ENCODE measurements at places on chromosomes 16 and 17.

- no peak for DNase-seq
Observed at GRCh38 chr16:3950343-3951193, 70.1 kb upstream of the CREBBP start.

DNA sequence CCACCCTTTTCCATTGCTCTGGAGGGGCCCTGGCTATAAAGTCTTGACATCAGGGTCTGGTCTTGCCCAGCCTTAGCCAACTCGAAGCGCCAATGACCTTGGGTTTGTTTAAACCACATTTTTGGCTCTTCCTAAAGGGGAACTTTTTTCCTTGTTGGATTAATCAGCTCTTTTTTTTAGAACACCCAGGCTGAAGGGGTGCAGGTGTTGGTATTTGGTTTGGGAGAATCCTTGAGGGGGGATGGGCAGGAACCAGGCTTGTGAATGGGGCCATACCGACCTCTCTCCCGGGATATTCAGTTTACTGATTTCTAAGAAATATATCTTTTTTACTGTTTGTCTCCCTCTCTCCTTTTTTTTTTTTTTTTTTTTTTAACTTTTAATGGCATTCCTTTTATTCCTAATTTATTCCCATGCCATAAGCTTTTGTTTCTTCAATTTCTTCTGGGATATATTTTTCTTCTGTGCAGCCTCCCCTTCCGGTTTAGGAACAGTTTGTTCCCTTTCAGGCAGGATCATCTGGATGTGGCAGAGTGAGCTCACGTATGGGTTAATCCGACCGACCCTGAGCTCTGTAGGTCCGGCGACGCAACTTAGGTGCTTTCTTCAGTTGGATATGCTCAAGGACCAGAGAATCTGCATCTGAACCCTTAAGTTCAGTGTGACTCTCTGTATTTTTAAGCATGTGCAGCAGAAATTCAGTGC lies 129.5 kb downstream of the ABCC6 start:
- no peak for DNase-seq

DNA sequence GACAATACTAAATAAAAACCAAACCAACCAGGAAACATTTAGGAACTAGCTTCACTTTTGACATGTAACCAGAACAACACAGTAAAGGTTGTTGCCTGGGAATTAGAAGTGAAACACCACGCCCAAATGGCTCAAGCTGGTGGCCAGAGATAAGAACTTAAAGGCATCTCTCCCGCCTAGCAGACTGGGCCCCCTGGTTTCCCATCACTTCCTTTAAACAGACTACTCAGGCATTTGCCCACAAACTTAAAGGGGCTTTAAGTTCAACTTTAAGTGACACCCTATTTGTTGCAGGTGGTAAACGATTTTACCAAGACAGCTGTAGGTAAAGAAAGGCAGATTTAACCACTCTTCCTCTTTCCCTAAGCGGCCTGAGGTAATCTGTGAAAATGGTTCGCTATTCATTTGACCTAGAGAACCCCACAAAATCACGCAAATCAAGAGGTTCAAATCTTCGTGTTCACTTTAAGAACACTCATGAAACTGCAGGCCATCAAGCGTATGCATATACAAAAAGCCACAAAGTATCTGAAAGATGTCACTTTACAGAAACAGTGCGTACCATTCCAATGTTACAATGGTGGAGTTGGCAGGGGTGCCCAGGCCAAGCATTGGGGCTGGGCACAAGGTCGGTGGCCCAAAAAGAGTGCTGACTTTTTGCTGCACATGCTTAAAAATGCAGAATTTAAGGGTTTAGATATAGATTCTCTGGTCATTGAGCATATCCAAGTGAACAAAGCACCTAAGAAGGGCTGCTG lies 40.8 kb upstream of the BPTF start:
- DNase-seq: no peak

DNA sequence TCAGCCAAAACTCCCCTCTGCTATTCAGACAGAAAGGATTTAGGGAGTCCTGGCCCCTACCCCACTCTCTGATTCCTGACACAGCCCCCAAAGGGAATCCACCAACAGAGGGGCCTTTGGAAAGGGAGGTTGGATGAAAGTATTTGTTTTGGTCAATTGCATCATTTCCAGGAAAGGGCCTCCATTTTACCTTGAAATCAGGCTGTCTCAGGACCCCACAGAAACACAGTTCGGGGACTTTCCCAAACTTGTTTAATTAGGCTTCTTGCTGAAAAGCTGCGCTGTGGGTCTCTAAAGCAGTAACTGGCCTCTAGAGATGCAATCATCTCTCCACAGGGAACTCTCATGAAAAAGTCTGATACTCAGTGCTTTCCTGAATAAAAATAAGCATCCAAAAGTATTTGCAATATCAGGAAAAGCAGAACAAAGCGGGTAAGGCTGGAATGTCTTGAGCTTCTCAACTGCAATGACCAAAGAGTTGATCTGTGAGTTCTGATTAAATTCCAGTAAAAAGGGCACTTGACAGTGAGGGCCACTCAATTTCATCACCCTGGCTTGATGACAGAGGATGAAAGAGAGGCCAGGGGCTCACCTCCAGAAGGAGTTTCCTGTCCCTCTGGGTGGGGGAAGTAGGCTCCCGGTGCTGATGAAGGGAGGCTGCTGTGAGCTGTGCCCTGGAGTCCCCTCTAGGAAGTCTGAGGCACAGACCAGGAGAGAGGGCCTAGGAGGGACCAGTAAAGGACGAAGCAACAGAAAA lies 36.3 kb downstream of the LYRM9 start:
- DNase-seq: no peak

GRCh38 chr17:60300011-60300410 lies 91.9 kb downstream of the USP32 start:
- no peak for DNase-seq

DNA sequence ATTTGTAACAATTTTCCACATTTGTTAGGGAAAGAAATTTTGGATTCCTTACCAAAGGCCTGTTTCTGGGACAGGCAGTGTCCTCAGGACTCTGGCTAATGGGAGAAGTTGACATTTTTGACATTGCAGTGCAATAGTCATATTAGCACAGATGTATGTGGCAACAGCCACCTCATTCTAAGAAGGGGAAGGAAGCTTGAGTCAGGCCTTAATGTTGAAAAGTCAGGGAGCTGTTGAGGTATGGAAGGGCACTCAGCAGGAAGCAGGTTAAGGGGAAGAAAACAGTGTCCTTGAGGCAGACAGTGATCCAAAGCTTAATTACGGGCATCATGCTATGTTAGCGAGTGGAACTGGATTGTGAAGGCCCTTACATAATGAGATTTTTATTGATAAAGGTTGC lies 20.9 kb downstream of the AKTIP start:
- no peak for DNase-seq

DNA sequence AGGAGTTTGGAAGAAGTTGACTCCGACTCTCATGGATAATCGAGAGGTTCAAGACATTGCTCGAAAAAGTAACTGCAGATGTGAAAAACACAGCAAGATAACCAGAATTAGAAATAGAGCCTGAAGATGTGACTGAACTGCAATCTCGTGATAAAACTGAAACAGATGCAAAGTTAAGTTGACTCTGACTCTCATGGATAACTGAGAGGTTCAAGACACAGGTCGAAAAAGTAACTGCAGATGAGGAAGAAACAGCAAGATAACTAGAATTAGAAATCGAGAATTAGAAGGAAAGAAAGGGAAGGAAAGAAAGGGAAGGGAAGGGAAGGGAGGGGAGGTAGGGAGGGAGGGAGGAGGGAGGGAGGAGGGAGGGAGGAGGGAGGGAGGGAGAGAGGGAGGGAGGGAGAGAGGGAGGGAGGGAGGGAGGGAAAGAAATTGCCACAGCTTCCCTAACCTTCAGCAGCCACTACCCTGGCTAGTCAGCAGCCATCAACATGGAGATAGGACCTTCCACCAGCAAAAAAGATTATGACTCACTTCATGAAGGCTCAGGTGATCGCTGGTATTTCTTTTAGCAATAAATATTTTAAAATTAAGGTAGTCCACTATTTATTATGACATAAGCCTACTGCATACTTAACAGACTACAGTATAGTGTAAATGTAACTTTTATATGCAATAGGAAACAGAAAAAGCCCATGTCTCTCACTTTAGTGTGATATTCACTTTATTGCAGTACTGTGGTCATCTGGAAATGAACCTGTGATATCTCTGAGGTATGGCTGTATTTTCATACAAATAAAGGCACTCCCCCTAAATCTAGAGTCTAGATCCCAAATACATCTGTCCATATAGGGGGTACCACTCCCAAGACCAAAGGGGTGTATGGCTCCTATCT lies 68.3 kb downstream of the KANSL1 start:
- DNase-seq: no peak

GRCh38 chr17:10729334-10730193 lies at the start of gene TMEM220:
Gene TMEM220 (minus strand): TSS chr17:10730023. CDS start chr17:10729851, 172 bp downstream.
- peak; percentile 46 for DNase-seq

DNA sequence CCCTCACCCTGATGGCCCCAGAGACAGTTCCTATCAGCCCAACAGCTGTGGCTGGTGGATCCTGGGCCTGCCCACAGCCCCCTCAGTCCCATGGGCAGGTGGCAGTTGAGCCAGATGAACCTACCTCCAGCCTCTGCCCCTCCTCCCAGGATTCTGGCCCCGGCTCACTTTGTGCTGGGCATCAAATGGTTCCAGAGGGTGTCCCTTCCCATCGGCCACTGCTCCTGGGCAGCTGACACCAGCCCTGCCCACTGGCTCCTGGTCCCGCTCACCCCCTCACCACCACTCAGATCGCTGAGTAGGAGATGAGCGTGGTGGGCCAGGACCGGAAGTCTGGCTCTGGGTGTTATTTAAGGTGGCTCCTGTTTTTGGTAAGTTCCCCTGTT lies 2.0 kb downstream of the TTYH2 start:
- no peak for DNase-seq

DNA sequence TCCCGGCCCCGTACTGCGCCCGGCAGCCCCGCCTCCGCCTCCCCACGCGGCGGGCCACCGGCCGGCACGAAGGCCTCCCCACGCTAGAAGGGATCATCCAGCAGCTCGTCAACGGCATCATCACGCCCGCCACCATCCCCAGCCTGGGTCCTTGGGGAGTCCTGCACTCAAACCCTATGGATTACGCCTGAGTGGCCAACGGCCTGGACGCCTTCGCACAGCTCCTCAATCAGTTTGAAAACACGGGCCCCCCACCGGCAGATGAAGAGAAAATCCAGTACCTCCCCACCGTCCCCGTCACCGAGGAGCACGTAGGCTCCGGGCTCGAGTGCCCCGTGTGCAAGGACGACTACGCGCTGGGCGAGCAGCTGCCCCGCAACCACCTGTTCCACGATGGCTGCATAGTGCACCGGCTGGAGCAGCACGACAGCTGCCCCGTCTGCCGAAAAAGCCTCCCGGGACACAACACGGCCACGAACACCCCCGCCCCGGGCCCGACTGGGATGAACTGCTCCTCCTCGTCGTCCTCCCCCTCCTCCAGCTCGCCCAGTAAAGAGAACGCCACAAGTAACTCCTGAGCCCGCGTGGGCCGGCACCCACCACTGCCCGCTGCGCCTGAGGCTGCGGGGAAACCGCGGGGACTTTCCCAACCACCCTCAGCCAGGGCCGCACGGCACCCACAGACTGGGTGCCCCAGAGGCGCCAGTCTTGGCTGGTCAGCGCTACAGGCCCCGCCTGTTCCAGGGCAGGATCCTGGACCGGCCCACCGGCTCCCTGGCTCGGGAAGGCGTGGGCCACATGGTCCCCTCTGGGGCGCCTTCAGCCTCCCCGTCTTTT lies 39.0 kb upstream of the AKAP1 start:
- DNase-seq: no peak

- DNase-seq: no peak
Observed at GRCh38 chr17:16085066-16085699, 85.6 kb downstream of the TTC19 start.

- DNase-seq: no peak
Observed at GRCh38 chr16:57643910-57644309, 15.5 kb downstream of the ADGRG1 start.

GRCh38 chr17:30824002-30824355 lies 513 bp downstream of the CRLF3 start:
- no peak for DNase-seq

GRCh38 chr16:79912592-79913310 lies 312.2 kb upstream of the MAF start:
- no peak for DNase-seq

- DNase-seq: peak; percentile 58
Observed at GRCh38 chr17:50608700-50609379, 25.8 kb upstream of the ABCC3 start.

DNA sequence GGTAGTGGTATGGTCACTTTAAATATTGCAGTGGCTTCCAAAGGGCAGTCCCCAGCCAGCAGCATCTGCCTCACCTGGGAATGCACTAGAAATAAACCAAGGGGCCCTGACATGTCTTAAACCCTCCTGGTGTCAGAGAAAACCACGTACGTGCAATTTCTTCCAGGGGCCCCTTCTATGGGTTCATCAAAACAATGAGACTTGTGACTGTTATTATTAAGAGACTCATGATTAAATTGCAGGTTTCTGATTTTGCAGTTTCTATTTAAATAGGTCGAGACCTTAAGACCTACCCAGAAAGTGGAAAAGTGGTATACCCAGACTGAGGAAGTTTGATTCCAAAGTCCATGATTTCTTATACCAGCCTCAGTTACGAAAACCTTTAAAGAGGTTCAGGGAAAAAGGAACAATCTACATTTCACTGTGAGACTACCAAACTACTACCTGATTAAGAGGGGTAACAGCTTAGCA lies 746 bp upstream of the POLG2 start:
- DNase-seq: peak; percentile 66

DNA sequence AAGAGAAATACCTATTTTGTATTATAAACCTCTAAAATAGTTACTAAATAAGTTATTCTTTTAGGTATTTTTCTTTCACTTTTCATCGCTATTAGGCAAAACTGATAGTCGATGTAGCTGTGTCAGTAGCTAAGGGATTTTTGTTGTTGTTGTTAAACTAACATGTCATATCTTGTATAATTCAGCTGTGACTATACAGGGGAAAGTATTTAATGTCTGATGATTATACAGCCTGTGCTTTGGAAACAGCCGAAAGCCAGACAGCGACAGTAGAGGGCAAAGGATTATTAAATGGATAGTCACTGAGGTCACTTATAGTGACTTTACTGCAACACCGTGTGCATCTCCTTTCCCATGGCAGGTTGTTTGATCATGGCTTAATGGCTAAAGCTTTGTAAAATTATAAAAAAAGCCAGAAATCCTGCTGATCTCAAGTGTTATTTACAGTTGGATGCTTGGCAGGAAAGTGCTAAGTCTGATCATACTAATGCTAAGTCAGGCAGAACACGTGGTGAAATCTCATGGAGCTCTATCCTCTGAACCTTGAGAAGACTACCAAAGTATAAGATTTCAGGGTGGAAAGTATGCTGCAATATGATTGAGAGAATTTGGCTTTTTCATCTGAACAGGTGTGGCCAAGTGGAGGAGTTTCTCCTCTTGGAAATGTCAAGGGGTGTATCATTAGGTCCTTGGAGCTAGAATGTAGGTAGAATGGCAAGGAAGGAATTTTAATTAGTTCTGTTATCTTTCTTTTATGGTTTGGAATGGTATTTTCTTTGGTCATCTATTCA lies 88.4 kb downstream of the FTO start:
- DNase-seq: no peak

- no peak for DNase-seq
Observed at GRCh38 chr17:43880420-43880991, 26.8 kb downstream of the MPP2 start.

DNA sequence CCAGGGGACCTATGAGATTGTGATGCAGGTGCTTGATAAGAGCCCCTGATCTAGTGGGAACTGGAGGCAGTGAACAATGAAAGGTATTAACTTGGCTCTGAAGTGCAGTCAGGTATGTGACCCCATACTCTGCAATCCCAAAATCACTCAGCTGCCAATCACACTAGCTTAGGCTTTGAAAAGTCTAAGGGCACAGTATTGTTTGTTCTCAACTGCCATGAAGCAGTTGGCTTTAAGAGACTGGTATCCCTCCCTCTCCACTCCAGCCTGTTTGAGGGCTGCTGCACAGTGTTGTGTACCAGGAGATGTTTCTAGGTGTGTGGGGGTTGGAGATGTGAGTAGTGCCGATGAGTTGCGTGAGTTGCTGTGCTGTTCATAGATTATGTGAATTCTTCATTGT lies 2.4 kb downstream of the YPEL2 start:
- peak; percentile 24 for DNase-seq

All from NCI-H510A treated with DMSO at 0.1 percent for 48 hours (cell line).